NCI-H226 (cell line): ENCODE measurements at places on chromosomes 6 and 20.

DNA sequence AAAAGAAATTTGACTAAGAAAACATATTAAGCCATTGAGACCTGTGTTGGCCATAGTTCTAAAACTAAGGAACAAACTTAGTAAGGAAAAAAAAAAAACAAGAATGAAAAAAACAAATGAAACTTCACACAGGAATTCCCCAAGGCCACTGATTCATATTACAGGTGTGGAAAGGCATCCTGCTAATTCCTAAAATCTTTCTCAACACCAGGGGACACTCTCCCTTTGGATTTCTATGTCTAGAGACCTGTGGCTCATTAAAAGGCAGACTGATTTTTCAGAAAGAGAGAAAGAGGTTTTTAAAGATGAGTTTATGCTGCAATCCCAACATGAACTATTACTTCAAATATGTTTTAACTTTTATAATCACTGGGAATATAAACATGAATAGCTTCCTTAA is at the start of gene OR12D1:
TSS of gene OR12D1 (plus strand) at position 341 of the 400 bp plus-strand sequence.
- no peak for DNase-seq

DNA sequence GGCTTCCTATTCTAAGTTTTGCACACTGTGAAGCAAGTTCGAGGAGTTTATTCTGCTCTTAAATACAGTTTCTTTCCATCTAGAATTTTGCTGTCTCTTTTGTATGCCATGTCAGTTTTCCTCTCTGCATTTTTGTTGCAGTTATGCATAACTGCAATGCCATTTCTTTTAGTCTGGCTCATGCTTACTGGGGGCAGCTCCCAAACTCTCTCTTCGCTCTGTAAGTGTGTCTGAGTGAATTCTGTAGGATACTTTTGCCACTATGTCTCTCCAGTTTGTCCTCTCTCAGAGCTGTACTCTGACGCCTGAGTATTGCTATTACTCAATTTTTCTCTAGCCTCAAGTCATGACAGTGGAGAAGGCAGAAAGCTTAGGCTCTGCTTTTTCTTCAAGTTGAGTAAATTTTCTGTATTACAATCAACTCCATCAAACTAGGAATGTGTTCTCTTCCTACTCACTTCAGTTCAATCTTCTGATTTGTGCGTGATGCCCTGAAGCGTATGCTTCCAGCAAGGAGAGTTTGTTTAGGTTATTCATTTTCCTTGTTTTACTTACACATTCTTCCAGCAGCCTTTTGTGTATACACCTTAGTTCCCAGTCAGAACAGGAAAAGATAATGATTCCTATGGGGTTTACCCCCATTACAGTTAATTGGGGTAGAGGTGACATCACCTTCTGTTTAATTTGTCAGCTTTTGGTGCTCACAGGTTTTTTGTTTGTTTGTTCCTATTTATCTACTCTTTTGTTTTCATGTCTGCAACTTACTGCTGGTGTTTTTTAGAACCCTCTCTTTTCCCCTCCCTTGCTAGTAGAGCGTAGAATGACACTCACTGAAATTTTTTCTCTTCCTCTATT is 430.9 kb downstream of the BCKDHB start:
- DNase-seq = no peak

DNA sequence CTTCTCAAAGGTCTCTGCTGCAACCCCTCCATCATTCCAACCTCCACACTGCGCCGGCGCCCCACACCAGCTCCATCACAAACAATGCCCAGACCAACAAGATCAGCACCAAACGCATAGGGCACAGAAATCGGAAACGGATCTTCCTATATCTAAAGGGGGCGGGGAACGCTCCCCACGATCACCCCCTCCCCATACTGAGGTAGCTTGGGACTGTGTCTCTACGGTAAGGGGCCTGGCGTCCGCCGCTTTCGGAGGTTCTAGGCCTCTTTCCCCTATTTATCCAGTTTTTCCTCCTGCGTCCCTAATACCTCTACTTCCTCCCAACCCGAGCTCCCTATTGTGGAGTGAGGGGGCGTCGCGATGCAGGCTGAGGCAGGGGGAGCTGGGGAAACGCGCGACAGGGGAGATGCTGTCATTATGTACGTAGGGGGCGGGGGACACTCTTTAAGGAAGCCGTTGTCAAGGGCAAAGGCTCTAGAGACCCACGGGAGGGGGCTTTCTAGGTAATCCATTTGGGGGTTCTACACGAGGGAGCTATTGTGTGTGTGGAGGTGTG is 909 bp downstream of the DNAAF9 start:
- DNase-seq = no peak

GRCh38 chr20:32909896-32910571 is 51.3 kb downstream of the EFCAB8 start:
- DNase-seq = no peak

GRCh38 chr20:54231036-54231435 is 23.1 kb downstream of the PFDN4 start:
- no peak for DNase-seq

DNA sequence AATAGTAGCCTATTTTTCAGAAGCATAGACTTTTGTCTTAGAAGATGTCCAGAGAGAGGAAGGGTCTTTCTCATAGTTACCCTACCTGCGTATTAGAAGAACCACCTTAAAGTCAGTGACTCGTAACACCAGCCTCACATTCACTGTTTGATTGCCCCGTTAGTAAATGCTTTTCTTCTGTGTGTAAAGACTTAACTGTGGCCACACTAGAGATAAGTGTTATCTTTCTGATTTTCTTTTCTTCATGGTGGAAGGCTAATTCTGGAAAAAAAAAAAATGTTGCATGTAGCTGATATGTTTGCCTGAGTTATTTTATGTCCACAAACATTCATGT is 83.9 kb downstream of the SAMD3 start:
- DNase-seq = no peak

DNA sequence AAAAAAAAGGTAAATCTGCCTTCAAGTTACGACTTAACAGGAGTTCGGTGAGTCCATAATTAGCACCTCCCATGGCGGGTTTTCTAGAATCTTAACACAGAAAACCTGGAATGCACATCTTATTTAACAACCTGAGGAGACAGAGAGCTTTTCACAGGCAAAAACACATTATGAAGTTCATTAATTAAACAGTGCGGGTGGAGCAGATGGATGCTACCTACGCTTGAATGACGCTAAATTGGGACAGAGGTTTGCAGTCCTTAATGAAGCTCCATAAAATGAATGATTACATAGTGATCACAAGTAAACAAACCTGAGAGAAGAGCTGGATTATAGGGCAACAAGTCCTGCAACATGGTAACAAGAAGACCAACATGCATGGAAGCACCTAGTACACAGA is 81.0 kb downstream of the INSM1 start:
- no peak for DNase-seq

DNA sequence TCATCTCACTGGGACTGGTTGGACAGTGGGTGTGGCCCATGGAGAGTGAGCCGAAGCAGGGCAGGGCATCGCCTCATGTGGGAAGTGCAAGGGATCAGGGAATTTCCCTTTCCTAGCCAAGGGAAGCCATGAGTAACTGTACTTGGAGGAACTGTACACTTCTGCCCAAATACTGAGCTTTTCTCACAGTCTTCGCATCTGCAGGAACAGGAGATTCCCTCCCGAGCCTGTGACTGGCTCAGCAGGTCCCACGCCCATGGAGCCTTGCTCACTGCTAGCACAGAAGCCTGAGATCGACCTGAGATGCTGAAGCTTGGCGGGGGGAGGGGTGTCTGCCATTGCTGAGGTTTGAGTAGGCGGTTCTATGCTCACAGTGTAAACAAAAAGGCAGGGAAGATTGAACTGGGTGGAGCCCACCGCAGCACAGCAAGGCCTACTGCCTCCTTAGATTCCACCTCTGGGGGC is 10.4 kb upstream of the CALHM5 start:
- peak; percentile 26 for DNase-seq

- peak; percentile 63 for DNase-seq
Measured at GRCh38 chr6:111737065-111737521, 131.4 kb upstream of the TRAF3IP2 start.

DNA sequence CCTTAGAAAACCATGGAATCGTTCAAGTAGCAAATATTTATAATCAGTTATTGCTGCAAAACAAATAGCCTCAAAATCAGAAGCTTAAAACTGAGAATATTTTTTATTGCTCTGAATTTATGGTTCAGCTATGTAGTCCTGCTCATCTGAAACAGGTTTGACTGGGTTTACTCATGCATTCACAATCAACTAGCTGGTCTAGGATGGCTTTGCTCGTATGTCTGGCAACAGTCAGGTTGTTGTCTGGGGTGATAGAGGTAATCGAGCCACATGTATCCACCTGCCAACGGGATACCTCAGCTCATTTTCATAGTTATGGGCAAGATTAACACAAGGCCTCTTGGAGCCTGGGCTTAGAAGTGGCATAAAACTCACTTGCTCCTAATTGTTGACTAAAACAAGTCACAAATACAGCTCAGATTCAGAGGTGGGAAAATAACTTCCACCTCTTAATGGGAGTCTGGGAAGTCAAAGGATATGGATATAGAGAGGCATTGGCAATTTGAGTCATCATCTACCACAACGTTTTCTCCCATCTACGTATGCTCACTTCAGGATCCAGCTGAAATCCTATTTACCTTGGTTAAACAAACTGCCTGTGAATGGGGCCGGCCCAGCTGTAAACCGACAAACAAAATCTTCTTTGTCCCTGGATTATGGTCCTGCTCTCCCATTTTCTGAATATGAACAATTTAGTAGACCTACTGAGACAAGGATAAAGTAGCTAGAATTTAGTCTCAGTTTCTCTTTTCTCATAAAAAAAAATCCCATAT is 54.5 kb upstream of the TENT5A start:
- DNase-seq = no peak

DNA sequence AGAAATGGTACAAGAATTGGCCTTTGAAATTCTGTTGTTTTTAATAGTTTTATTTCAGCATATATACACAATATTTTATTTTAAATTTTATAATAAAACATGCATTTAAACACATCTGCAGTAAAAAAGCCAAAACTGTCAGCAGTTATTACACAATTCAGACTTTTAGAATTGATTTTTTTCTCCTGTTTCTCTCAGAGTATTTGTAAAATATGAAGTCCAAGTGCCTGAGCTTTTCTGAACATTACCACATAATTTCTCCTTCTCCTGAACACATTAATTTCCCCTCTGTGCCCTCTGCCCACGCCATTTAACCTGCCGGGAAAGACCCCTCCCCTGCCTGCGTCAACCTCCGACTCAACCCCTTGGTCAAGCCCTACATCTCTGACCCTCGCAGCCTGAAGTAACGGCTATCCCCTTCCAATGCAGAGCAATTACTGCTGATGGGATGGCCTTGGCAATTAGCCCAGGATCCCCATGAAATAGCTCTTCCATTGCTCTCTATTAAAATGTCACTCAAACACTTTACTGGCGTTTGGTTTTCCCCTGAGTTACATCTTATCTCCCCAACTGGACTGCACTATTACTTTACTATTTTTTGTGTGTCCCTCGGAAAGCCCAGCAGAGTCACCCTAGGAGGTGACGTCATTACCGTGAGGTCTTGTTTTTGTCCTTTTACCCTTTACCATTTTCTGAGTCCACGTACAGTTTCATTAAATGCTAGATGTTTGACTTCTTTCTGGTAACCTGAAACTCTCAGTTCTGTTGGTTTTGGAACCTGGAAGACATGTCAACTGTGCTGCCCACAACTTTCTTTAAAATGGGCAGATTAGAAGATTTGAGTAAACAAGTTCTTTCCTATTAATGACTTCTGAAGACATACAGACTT is 146.7 kb upstream of the TAB2 start:
- no peak for DNase-seq

- no peak for DNase-seq
Measured at GRCh38 chr6:21462519-21462852, 131.1 kb upstream of the SOX4 start.

DNA sequence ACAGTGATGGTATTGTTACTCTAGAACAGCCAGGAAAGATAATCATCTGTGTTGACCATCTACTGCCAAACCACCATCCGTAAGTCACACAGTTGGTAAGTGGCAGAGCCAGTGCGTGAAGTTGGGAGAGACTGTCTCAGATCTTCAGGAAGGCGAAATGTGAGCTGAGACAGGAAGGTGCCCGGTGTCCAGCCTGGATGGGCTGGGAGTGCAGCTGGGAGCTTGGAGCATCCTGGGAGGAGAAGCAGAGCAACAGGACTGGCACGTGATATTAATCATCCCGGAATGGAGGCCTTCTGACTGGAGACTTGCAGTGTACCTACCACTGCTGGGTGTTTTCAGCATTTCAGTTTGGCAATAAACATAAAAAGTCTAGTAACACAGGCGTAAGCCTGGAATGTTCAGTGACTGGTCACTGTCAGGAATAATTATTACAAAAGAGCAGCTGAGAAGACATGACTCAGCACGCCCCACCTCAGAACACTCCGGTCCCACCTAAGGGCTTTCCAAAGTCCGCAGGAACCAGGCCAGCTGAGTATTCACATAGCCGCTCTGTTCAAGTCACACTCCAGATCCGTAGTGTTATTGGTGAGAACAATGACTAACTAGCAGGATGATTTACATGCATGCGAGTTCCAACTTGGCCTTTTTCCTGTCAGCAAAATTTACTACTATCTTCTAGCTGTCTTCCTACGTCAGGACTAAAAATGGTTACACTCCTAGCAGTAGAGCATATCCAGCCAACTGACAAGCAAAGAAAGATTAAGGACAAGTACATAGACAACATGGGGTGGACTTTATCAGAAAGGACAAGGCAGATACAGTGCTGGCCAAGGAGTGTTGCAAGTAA is 45.1 kb upstream of the PNRC1 start:
- DNase-seq = peak; percentile 96

DNA sequence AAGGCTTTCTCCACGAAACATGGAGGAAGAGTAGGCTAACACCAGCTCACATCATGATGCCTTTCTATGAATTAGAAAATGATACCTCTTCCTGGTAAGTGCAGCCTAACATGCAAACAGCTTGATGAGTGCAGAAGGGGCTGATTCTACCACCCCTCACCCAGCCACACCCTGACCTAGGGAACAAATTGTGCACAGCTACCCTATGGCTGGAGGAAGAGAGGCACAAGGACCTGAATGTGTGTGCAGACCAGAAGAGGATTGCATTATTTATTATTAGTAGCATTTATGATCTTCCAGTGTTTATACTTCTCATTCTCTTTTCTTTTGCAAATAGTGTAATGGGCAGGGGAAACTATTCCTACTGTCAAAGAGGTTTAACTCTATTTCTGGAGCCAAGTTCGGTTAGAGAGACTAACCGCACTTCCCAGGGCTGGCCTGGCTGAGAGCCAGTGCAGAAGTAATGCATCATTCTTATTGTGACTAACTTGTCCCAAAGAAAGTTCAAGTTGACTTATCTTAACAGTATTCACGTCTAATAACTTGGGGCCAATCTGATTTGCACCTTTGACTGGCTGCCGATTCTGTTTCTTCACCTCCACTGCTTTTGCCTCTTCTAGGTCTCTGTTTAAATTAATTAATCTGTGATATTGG is 237.5 kb downstream of the CD83 start:
- DNase-seq = no peak

- peak; percentile 79 for DNase-seq
Measured at GRCh38 chr6:27839626-27840475, 72.3 kb downstream of the OR2B2 start.

GRCh38 chr6:34036357-34037069 is 109.4 kb downstream of the GRM4 start:
- DNase-seq = no peak

DNA sequence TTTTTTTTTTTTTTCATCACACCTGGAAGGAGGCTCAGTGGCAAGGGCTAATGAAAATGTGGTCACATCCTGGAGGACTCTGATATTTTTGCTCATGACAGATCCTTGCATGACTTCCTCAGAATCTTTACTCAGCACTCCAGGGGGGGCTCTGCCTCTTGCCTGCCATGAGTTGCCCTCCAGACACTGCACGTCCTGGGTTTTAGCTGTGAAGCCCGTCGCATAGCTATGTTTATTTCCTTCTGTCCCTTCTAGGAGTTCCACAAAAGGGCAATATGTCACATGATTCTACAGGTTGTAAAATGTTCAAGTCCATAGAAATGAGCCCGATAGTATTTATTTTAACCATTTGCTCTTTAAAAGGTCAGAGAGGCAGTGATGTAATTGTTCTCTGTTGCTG is 18.2 kb downstream of the MAS1 start:
- DNase-seq = no peak
